ENCODE measurements at places on chromosomes 2 and 18. TPM values are rescaled to one million over a fixed set of nuclear protein-coding genes. Genes with fewer than 3 reads are reported as not detected.

MBOAT2 gene
- total RNA-seq = 92.6 TPM

SOCS6 gene
- total RNA-seq = 33.3 TPM

VAMP8 gene
- 6.7 TPM for total RNA-seq

HOXD12 gene
- total RNA-seq = not detected

RAB17 gene
- total RNA-seq = 0.19 TPM

PLGLB1 gene
- total RNA-seq = not detected

MLPH gene
- total RNA-seq = 24.7 TPM

GAL3ST2 gene
- 0.85 TPM for total RNA-seq

LINC00305 gene
- not detected for total RNA-seq

CEBPZOS gene
- total RNA-seq = 13.8 TPM

KATNAL2 gene
- 0.96 TPM for total RNA-seq

NAT8 gene
- not detected for total RNA-seq

SERPINB11 gene
- total RNA-seq = not detected

C2orf74 gene
- total RNA-seq = 18.3 TPM

ACMSD gene
- total RNA-seq = 0.28 TPM

TLX2 gene
- under 0.01 TPM for total RNA-seq

RAPGEF4 gene
- 9.6 TPM for total RNA-seq

DSC3 gene
- total RNA-seq = under 0.01 TPM

KLHL41 gene
- total RNA-seq = 0.38 TPM

FAM237A gene
- not detected for total RNA-seq

LCT gene
- total RNA-seq = under 0.01 TPM

SRBD1 gene
- total RNA-seq = 20.1 TPM

GPR17 gene
- total RNA-seq = not detected

SFTPB gene
- not detected for total RNA-seq

TEKT4 gene
- not detected for total RNA-seq

LRRTM4 gene
- not detected for total RNA-seq

CYP20A1 gene
- 52.9 TPM for total RNA-seq

HPCAL1 gene
- 27.1 TPM for total RNA-seq

SLC4A5 gene
- total RNA-seq = under 0.01 TPM

ACTG2 gene
- total RNA-seq = under 0.01 TPM

IGFBP2 gene
- total RNA-seq = 219 TPM

SCN7A gene
- under 0.01 TPM for total RNA-seq

SCN1A gene
- 0.19 TPM for total RNA-seq

AKAIN1 gene
- total RNA-seq = not detected

CCDC150 gene
- 3.9 TPM for total RNA-seq

MARCHF4 gene
- 3.3 TPM for total RNA-seq

DOK6 gene
- total RNA-seq = 0.77 TPM

EVX2 gene
- total RNA-seq = not detected

ALK gene
- not detected for total RNA-seq

ILKAP gene
- total RNA-seq = 18.0 TPM

USP40 gene
- 29.3 TPM for total RNA-seq

COPS9 gene
- total RNA-seq = 65.4 TPM

NOSTRIN gene
- 1.4 TPM for total RNA-seq

SNTG2 gene
- 1.3 TPM for total RNA-seq

Measured in regular cardiac myocyte (primary cell).